Thoracic aorta (tissue), 2 donors: ENCODE measurements at places on chromosomes 1 and 21. TPM values are rescaled to one million over a fixed set of nuclear protein-coding genes. Genes with fewer than 3 reads are reported as not detected.

DNA sequence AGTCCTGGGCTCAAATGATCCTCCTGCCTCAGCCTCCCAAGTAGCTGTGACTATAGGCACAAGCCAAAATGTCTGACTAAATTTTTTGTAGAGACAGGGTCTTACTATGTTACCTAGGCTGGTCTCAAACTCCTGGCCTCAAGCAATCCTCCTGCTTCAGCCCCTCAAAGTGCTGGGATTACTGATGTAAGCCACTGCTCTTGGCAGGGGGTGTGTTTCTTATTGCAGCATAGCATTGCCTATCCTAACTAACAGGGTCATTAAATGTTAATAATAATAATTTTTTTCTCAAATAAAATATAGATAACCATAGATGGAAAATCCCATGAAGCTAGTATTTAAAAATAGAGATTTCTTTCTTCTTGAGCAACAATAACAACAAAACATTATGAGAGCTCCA lies 52.4 kb downstream of the EXO1 start:
- H3K27me3 ChIP-seq, result no peaks in the 10 kb centered on the region
- DNase-seq, result no peak
- H3K4me1 ChIP-seq, result no peaks in the 10 kb centered on the region
- H3K36me3 ChIP-seq, result no peaks in the 10 kb centered on the region
- H3K4me3 ChIP-seq, result no peak overlapping the region

DNA sequence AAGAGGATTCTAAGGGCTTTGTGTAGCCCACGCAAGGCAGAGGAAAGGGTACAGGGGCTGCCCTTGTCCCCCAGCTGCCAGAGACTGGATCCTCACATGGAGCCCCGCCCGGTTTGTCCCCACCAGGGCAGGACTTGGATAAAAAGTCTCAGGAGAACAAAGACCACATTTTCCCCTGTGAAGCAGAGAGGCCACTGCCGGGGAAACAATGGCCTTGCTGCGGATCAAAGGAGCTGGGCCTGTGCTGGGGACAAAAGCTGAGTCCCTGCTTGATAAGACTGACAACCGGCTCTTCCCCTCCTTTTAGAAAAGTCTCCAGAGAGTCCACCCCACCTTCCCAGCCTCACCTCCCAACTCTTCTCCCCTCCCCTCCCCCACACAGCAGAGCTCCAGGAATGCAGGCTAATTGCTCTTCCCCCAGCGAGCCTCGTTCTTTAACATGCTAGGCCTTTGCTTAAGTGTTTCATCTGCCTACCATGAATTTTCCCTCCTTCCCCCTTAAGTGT lies 142.4 kb downstream of the PLPP3 start:
- H3K27ac ChIP-seq, result no peak overlapping the region

DNA sequence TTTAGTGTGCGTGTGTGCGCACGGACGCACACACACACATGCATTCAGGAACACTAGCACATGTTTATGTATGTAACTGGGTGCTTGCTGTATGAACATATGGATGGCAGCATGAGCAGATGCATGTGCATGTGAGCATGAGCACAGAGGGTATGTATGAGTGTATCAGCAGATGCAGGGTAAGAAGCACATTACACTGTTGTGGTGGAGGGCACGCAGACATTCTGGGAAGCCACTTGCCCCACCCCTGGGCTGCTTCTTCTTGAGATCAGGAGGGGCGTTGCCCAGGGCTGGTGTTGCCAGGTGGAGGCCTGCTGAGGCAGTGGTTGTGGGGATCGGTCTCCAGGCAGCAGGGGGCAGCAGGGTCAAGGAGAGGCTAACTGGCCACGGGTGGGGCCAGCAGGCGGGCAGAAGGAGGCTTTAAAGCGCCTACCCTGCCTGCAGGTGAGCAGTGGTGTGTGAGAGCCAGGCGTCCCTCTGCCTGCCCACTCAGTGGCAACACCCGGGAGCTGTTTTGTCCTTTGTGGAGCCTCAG lies 3.9 kb upstream of the P3R3URF start:
- no peaks in the 10 kb centered on the region for H3K36me3 ChIP-seq
- no peak overlapping the region for H3K4me3 ChIP-seq
- no peak for DNase-seq
- H3K27ac ChIP-seq, result no peak overlapping the region
- peaks cover 32% of the 10 kb centered on the region for H3K4me1 ChIP-seq

DNA sequence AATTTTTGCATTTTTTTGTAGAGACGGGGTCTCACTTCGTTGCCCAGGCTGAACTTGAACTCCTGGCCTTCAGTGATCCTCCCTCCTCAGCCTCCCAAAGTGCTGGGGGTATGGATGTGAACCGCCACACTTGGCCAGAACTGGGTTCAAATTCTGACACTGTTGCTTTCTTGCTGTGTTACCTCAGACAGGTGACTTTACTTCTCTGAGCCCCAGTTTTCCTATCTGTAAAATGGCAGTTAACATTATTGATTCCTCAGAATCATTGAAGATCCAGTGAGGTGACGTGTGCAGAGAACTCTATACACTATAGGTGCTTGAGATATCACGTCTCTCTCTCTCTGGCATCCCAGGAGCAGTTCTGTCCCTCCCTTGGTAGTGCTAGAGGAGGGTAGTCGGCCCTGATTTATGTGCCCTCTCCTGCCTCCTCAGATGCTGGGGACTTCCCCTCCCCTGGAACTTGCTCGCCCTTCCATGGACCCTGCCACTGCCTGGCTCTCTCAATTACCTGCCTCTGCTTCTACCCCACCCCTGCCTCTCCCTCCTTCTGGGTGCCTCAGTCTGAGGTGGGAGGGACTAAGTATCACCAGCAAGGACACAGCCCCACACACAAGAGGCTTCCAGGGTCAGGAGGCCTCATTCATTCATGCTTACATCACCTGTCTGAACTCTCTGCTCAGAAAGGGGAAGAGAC lies 2.8 kb upstream of the HPCA start:
- peaks cover 13% of the 10 kb centered on the region for H3K4me1 ChIP-seq
- peaks cover 6% of the 10 kb centered on the region for H3K27me3 ChIP-seq
- DNase-seq, result no peak
- H3K4me3 ChIP-seq, result no peak overlapping the region

Gene KCND3
- 16.6 TPM for total RNA-seq
